ENCODE measurements at places on chromosomes 6 and 20.

DNA sequence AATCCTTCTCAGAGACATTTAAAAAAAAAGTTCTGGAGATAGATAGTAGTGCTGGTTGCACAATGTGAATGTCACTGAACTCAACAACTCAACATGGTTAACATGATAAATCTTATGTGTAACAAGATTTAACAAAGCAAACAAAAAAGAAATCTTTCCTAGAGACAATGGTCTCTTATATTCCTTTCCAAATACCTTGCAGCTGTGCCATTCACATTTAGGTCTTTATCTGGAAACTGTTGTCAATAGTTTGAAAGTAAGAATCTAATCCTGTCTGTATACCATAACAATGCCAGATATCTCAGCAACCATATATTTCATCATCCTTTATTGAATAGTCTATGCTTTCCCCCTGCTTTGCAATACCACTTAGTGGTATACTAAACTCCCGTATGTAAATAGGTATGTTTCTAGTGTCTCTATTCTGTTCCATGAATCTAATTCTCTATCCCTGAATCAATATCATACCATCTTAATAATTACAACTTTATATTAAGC is 2.1 kb downstream of the SERAC1 start:
- DNase-seq: no peak

GRCh38 chr20:50152394-50153152 is 950 bp downstream of the PEDS1 start:
- DNase-seq: no peak

DNA sequence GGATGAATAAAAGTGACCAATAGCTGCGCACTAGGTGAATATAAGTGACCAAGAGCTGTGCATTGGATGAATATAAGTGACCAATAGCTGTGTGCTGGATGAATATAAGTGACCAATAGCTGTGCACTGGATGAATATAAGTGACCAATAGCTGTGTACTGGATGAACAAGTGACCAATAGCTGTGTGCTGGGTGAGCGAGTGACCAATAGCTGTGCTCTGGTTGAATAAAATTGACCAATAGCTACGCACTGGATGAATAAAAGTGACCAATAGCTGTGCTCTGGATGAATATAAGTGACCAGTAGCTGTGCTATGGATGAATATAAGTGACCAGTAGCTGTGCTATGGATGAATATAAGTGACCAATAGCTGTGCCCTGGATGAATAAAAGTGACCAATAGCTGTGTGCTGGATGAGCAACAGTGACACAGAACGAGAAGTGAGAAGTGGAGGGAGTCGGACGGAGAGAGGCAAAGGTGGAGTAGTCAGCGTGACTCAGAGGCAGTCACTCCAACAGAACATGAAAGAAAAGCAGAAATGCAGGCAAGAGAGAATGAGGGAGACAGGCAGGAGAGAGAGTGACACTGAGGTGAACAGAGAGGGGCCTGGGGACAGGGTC is 38.5 kb downstream of the RBM38 start:
- no peak for DNase-seq

DNA sequence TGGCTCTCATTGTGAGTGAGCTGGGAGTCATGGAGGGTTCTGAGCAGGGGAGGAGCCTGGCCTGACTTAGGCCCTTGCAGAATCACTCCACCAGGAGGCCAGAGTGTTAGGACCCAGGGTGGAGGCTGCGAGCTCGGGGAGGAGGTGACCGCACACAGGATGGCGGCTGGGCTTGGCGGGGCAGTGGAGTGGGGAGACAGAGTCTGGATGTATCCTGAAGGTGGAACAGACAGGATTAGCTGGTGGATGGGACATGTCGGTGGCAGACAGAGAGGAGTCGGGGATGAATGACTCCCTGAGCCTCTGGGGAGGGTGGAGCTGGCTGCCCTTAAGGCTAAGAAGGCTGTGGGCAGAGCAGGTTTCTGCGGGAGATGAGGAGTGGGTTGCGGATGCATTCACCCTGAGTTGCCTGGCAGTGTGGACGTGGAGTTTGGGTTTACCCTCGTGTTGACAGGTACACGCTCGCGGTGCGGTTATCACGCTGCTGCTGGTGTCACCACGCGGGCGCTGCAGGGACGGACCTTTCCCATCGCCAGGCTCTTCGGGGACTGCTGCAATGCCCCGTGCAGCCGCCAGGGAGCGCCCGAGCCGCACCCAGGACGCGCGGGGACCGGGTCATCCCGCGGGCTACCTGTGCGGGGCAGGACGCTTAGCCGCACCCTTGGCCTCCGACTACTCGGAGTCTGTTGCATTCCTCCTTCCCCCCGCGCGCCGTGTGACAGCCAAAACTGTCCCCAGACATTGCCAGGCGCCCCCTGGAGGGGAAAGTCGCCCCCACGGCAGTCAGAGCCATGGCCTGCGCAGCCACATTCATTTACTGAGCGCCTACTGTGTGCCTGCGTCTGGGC is 43.0 kb upstream of the PTGIS start:
- DNase-seq: peak; percentile 52

DNA sequence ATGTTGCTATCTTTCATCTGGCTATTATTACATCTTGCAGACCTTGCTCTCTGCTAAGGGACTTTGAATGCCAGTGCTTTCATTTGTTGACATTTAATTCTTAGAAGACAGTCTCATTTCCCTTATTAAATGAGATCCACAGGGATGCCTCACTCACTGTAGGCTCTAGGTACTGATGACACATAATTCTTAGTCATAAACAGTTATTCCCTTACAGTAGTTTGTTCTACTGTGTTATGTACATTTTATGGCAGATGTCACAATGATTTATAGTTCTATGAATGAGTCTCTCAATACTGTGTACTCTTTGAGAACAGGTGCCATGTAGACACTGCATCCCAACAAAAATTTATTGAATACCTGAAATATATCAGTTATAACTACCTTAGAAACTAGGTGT is 70.3 kb downstream of the FAM83B start:
- DNase-seq: no peak

GRCh38 chr6:36389353-36389752 is 1.9 kb upstream of the ETV7 start:
- no peak for DNase-seq

DNA sequence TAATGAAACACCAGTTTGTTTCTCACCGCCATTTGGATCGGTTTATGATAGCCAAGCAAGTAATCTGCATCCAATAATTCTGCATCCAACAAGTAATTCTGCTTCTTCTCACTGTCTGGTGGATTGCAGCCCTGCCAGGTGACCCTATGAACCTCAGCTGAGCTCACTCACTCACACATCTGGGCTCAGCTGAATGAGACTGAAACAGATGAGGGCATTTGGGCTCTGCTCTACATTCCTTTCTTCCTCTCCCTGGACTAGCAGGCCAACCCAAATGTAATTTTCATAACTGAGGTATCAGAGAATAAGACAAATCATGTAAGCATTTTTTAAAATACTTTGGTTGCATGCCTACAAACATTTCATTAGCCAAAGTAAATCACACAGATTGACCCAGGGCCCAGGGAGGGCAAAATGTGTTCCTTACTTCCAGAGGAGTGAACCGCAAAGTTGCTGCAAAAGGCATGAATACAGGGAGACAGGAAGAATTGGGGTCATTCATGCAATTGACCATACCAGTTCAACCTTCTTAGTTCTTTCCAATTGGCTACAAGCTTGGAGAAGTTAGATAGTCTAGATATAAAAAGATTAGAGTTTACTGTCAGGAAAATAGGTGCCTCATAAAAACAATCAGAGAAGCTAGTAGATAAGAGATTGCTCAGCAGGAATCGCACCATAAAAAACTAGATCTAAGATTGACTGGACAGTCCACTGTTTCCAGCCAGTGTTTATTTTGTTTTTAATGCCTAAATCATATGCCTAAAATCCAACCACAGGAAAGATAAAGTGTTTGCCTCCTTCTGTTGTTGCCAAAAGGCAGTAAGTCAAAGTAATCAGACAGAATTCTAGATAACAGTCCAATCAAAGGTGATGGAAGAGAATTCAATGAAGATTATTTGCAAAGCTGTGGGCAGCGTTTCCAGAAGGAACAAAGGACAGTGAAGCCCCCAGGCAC is 43.7 kb downstream of the CBLN4 start:
- DNase-seq: no peak

DNA sequence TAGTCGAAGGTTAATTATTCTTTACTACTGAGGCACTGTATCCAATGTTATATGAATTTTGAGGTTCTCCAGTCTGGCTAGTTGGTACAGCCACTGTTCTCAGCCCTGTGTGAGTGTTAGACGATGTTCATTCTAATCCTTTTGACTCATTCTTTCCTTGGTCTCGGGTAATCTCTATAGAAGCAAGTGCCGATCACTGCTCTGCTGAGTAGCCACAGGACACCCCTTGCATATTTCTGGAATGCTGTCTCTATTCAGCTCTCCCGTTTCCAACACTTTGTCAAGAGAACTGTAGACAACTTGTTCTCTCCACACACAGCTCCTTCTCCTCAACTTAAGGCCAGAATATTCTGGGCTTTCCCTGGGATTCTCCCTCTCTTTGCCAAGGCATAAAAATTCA is 42.4 kb upstream of the PLCB1 start:
- no peak for DNase-seq

GRCh38 chr6:73942592-73943186 is 246.7 kb downstream of the CD109 start:
- DNase-seq: no peak

DNA sequence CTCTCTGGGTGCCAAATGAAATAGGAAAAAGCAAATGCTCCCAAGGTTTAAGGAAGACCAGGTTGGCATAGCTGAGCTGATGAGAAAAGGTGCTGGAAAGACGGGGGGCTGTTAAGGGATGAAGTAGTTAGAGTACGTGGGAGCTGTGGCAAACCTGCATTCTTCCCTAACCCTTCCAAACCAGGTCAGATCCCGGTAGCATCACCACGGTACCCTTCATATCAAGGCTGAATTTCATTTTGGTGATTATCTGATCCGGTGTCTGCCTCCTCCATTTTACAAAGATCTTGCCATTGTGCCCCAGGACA is 68.0 kb upstream of the PIM1 start:
- DNase-seq: no peak

- DNase-seq: no peak
These were observed 61.2 kb downstream of the RPP40 start for GRCh38 chr6:4942673-4943009.

DNA sequence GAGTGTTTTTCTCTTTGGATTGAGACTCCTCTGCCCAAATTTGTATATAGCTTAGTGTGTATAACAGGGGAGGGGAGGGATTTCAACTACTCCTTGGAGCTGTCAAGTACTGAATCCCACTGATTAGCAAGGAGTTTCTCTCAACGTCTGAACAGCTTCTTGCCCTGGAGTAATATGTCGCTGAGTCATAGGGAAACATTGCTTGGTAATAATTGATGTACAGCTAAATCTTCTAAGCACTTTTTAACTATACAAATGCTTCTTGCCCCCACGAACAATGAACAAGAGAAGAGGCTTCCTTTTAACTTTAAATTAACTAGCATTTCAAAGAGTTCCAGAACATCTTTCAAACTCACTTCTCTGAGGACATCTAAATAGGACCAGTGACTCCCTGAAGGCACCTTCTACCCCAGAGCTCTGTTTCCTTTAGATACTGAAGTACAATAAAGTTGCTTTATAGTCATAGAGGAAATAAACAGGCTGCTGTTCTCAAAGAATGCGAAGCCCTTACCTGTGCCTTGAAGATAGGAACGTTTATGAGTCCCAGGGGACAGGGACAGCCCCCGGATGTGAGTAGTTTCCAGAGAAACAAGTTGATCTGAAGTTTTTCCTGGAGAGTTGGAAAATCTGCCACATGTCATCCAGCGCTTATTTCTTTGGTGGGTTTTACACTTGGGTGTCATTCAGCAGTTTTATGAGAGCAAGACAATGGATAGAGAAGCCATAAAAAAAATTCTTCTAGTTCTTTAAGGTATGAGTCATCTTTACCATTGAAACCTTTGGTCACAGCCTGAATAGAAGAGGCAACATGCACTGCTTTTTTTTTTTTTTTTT is 462.5 kb upstream of the BTBD3 start:
- no peak for DNase-seq

DNA sequence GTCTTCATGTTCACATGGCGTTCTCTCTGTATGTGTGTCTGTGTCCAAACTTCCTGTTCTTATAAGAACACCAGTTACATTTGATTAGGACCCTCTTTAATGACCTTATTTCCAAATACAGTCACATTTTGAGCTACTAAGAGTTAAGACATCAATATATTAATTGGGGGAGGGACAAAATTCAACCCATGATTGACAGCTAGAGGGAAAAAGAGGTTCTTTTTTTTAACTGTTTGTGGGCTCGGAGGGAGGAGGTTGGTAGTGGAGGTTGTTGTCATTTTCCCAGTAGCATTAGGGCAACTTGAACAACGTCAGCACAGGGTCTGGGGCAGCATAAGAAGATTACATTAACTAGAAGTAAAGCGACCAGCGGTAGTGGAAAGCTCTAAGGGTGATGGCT is 2.3 kb upstream of the GMDS start:
- DNase-seq: no peak

DNA sequence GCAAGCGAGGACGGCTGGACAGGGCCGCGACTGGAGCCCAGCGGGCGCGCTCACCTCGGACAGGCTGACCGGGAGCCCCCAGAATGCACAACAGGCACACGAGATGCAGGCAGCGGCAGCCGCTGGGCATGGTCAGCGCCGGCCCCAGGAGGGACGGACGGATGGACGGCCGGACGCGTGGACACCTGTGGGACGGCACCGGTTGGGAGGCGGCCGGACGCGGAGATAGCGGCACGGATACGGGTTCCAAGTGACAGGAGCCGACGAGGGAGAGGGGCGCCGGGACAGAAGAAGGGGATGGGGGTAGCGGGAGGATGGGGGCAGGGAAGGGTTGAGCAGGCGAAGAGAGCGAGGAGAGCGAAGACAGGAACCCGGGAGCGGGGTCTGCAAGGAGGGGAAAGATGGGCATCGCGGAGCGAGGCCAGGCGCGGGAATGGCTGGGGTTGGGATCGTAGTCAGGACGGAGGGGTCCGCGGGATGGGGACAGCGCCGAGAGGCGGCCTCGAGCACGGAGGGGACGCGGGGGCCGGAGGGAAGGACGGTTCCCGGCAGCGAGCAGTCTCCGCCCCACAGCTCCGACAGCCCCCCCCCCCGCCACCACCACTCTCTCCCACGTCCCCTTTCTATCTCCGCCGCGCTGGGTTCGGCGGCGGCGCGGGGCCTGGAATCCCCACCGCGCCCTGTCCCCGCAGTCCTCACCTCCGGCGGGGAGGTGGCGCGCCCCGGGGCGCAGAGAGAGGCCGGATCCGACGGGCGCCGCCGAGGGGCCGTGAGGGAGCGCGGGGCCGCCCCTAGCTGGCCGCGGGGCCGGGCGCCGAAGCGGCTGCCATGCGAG is 435 bp downstream of the DLK2 start:
- peak; percentile 48 for DNase-seq

DNA sequence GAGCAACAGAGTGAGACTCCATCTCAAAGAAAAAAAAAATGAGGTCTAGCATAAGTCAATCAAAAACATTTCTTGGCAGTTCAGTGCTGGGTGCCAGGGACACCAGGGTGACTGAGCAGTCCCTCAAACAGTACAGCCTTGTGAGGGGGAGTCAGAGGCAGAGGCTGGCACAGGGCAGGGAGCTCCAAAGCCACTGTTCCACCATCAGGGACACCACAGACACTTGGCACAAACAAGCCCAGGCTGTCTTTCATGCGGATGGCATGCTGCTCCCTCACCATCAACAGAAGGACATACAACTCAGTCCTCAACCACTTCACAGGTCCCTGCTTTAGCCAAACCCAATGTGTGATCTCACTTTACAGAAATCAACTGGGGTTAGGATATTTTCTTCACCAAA is 36.0 kb upstream of the GRM4 start:
- no peak for DNase-seq
